A549 treated with ZK216348 at 1 μM for 4 hours (cell line): ENCODE measurements at places on chromosomes 7 and 10. TPM values are rescaled to one million over a fixed set of nuclear protein-coding genes. Genes with fewer than 3 reads are reported as not detected.

PNLIPRP1 gene
- not detected in 5 replicates for total RNA-seq

JCAD gene
- total RNA-seq = 9.8 to 12.4 TPM (median 10.2 TPM) in 5 replicates

NPTX2 gene
- 0.08 to 0.24 TPM (median 0.14 TPM) in 5 replicates for total RNA-seq

TRIM56 gene
- 8.6 to 18.6 TPM (median 14.5 TPM) in 5 replicates for total RNA-seq

EBLN1 gene
- total RNA-seq = not detected in 5 replicates

PHKG1 gene
- 0.12 to 0.68 TPM (median 0.52 TPM) in 5 replicates for total RNA-seq

SPDYE9 gene
- total RNA-seq = not detected in 5 replicates

SDK1 gene
- total RNA-seq = 0.40 to 0.72 TPM (median 0.66 TPM) in 5 replicates

NUB1 gene
- 38.6 to 67.8 TPM (median 39.0 TPM) in 5 replicates for total RNA-seq

DNAJC12 gene
- 49.3 to 85.7 TPM (median 60.1 TPM) in 5 replicates for total RNA-seq

CTBP2 gene
- total RNA-seq = 92.5 to 119 TPM (median 112 TPM) in 5 replicates

PHYHIPL gene
- 0.13 to 0.44 TPM (median 0.20 TPM) in 5 replicates for total RNA-seq

PRKRIP1 gene
- total RNA-seq = 18.0 to 24.4 TPM (median 22.2 TPM) in 5 replicates

PRRT4 gene
- total RNA-seq = 0.35 to 0.71 TPM (median 0.40 TPM) in 4 of 5 replicates, not detected in the other

CNTNAP2 gene
- total RNA-seq = not detected in 5 replicates

NACAD gene
- 0.14 to 0.39 TPM (median 0.35 TPM) in 5 replicates for total RNA-seq

SRRM3 gene
- 5.8 to 11.6 TPM (median 10.0 TPM) in 5 replicates for total RNA-seq

IFIT3 gene
- total RNA-seq = 3.8 to 7.2 TPM (median 4.9 TPM) in 5 replicates

FAM107B gene
- 93.0 to 205 TPM (median 137 TPM) in 5 replicates for total RNA-seq

MGMT gene
- 5.6 to 7.4 TPM (median 7.1 TPM) in 5 replicates for total RNA-seq

TMEM236 gene
- 0.04 to 0.09 TPM (median 0.05 TPM) in 5 replicates for total RNA-seq

LIPJ gene
- total RNA-seq = not detected in 5 replicates

FAM25G gene
- 3.8 TPM in 1 of 5 replicates, not detected in the others for total RNA-seq

POLD2 gene
- total RNA-seq = 110 to 168 TPM (median 158 TPM) in 5 replicates

GPRIN2 gene
- 18.5 to 45.5 TPM (median 38.5 TPM) in 5 replicates for total RNA-seq

CCDC172 gene
- not detected in 5 replicates for total RNA-seq

BTRC gene
- 6.2 to 12.9 TPM (median 10.0 TPM) in 5 replicates for total RNA-seq

SFMBT2 gene
- total RNA-seq = 6.2 to 9.9 TPM (median 9.0 TPM) in 5 replicates

FLNC gene
- total RNA-seq = 2.6 to 7.3 TPM (median 4.4 TPM) in 5 replicates

MYOZ1 gene
- not detected in 5 replicates for total RNA-seq

NEUROD6 gene
- not detected in 5 replicates for total RNA-seq

GIMAP8 gene
- 0.06 TPM in 1 of 5 replicates, not detected in the others for total RNA-seq

MYL7 gene
- total RNA-seq = not detected in 5 replicates

DIP2C gene
- total RNA-seq = 7.6 to 14.6 TPM (median 10.2 TPM) in 5 replicates

TET1 gene
- total RNA-seq = 0.26 to 0.64 TPM (median 0.58 TPM) in 5 replicates

OPALIN gene
- not detected in 5 replicates for total RNA-seq
